ENCODE measurements at places on chromosomes 4 and X.

- DNase-seq = no peak
These were observed 2.5 kb downstream of the HERC6 start for GRCh38 chr4:88381123-88381522.

- DNase-seq = peak; percentile 36
These were observed 85.0 kb upstream of the MYOZ2 start for GRCh38 chr4:119050527-119051090.

DNA sequence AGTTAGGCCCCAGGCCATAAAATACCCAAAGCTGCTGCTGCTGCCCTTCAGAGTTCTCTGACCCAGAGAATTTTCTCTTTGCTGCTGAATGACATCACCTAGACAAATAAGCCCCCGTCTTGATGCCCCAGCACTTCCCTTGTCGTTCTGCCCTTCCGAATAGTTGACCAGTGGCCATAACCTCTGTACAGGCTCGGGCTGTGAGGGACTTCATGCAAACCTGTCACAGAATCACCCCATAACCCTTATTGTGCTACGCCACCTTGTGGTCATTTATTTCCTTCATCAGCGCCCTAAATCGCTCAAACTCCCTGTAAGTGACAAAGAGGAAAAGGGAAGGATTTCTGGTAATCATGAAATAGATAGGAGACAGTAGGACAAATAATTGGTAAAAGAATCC lies 18.8 kb downstream of the SPACA5 start:
- DNase-seq = peak; percentile 42

GRCh38 chrX:149493567-149494562 lies 11.2 kb downstream of the IDS start:
- DNase-seq = no peak

DNA sequence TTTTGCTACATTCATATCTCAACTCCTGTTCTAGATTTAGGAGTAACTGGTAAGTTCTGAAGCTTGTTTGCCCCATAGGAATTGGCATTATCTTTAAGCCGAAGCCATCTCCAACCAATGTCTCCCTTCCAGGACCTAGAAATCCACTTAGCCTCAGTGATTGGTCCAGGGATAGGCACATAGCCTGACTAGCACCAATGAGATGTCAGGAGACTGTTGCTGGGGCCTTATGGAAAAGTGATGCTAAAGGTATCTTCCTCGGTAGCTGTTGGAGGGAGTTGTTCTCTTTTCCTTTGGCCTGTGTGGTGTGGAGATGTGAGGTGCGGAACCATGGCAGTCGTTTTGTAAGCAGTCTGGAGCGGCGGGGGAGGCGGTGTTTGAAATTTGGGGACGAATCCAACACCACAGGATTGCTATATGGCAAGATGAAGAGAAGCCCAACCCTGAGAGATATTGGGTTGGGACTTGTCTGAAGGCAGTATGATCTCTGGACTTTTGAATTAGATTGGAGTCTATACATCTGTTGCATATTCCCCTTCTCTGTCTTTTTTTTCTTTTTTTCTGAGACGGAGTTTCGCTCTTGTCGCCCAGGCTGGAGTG lies 109.8 kb upstream of the ATP6AP2 start:
- no peak for DNase-seq

Data from fibroblast of skin of abdomen (primary cell).